ENCODE measurements at places on chromosomes 2 and 18.

DNA sequence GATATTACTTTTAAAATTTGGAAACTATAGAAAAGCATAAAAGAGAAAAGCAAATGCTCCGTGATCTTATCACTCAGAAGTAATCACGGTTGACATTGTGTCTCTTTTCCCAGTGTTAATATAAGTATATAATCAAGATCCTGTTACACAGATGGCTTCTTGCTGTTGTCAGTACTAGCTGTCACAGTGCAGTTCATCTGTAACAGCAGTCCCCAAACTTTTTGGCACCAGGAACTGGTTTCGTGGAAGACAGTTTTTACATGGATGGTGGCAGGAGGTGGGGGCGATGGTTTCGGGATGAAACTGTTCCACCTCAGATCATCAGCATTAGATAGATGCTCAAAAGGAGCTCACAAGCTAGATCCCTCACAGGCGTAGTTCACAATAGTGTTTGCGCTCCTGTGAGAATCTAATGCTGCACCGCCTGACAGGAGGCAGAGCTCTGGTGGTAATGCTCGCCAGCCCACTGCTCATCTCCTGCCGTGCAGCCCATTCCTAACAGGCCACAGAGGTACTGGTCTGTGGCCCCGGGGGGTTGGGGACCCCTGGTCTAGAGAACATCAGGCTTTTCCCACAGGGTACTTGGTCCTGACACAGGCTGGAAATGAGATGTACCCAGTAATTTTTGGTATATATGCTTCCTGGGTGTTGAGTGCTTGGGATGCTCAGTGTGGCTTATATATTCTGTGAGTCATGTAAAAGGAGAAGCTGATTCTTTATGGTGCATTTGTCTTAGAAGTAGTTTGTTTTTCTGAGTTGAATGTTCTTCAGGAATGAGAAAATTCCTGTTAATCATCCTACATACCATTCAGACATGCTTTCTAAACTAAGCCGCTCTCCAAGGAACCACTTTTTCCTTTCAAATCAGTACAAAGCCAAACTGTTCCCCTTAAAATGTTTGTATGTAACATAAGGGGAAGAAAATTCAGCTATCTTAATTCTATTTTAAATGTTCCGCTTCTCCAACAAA lies 121.8 kb downstream of the NCK2 start:
- no peak for DNase-seq

- no peak for DNase-seq
Observed at GRCh38 chr2:173806761-173807160, 158.4 kb downstream of the SP3 start.

GRCh38 chr2:239328351-239329191 lies 72.2 kb downstream of the HDAC4 start:
- peak; percentile 94 for DNase-seq

DNA sequence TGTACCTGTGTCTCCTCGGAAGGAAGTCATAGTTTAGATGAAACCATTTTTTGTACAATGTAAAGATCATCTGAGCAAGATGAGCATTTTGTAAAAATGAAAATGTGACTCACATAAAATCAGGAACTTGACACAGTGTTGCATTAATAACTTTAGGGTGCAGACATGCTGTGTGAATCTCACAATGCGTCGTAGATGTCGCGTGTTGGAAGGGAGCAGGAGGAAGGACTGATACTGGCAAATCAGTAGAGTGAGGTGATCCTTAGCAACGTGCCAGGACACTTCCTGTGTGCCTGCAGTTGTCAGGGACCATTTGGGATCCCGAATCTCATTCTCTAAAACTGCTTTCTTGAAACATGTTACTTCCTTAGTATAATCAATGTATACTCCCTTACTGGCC lies 103.1 kb downstream of the SH3BP4 start:
- DNase-seq: no peak

DNA sequence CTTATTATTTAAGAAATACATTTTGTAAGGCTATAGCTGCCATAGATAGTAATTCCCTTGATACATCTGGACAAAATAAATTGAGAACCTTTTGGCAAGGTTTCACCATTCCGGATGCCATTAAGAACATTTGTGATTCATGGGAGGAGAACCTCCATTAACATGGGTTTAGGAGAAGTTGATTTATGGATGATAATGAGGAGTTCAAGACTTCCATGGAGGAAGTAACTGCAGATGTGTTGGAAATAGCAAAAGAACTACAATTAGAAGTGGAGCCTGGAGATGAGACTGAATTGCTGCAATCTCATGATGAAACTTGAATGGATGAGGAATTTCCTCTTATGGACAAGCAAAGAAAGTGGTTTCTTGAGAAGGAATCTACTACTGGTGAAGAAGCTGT lies 17.3 kb downstream of the PHLPP1 start:
- no peak for DNase-seq

DNA sequence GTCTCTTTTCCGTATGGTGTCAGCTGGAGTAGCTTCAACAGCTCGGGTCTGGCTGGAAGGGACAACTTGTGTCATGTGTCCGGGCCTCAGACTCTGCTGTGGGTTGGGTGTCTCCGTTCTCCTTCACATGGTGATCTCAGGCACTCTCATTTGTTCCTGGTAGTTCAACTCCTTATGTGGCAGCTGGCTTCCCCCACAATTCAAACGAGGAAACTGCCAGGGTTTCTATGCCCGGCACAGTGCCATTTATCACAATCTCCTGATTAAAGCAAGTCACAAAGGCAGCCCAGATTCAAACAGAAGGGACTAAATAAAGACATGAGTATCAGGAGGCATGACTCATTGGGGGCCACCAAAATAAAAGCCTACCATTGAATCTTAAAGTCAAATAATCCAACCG lies 22.7 kb downstream of the MRO start:
- DNase-seq: no peak

GRCh38 chr18:55354795-55355194 lies 233.2 kb downstream of the TCF4 start:
- no peak for DNase-seq

GRCh38 chr2:217402761-217403383 lies 543.0 kb upstream of the TNP1 start:
- peak; percentile 86 for DNase-seq

DNA sequence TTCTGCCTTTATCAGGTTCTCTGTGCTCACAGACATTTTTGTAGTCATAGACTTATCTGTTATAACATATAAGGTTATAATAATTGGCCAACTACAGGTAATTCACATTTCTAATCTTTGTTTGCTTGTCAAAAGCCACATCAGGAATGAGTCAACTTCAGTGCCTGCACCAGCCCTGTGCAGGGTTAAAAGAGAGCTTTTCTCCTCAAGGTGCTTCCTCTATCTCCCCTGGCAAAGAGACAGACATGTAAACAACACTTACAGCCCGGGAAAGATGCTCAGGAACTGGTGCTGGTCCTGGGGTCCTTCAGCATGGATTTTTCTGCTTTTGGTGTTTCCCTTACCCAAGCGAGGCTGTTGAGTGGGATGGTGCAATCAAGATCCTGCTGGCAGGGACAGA lies 7.7 kb upstream of the EHD3 start:
- DNase-seq: no peak

GRCh38 chr2:60104514-60105505 lies 448.6 kb downstream of the BCL11A start:
- no peak for DNase-seq

DNA sequence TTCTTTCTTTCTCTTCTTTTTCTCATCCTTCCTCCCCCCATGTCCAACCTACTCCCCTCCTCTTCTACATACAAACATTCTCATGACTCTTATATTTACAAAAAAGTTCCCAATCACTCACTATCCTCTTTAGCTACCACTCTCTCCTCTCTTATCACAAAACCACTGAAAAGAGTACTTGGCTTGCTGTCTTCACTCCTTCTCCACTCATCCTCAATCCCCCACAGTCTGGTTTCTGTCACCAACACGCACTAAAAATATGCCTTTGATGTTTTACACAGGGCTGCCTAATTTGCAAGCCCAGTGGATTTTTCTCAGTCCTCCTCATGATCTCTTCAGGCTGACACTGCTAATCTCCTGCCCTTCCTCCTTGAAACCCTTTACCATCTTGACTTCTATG lies 159.5 kb downstream of the TNS1 start:
- DNase-seq: no peak

DNA sequence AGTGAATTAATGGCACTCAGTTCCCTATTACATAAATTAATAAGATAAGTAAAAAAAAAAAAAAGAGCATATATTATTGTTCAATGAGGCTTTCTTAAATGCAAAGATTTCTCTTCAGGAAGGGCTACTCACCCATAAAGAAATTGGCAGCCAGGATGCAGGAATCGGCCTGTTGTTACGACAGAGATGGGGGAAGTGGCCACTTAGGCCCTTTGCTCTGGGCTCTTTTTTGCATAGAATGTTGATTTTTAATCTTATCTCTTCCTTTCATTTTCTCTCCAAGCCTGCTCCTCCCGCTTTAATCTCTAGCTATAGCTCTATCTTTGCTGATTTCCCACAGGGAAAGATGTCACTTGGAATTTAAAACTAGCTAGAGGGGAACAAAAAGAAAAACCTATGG lies 391.8 kb upstream of the CRIM1 start:
- DNase-seq: no peak

DNA sequence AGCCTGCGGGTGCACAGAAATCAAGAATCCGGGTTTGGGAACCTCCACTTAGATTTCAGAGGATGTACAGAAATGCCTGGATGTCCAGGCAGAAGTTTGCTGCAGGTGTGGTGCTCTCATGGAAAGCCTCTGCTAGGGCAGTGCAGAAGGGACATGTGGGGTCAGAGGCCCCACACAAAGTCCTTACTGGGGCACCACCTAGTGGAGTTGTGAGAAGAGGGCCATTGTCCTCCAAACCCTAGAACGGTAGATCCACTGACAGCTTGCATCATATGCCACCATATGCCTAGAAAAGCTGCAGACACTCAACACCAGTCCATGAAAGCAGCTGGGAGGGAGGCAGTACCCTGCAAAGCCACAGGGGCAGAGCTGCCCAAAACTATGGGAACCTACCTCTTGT lies 833.0 kb downstream of the TMEM182 start:
- no peak for DNase-seq

- no peak for DNase-seq
Observed at GRCh38 chr2:206217743-206218142, 56.7 kb upstream of the ZDBF2 start.

DNA sequence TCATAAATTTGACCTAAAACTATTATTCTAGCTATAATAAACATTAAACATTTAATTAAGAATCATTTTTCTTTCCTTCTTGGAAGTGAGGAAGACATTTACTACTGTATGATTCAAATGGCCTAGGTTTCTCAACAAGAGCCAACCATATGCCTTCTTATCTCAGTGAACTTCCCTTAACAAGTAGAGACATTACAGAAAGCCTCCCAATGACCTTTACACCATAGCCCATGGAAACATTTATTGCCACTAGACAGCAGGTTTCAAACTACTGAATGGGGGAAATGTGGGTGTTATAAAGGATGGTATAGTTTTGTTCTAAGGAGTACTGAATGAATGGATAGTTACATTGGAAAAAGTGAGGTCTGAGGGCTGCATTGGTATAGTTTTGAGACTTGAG lies 349.4 kb upstream of the SPRED2 start:
- no peak for DNase-seq

- DNase-seq: no peak
Observed at GRCh38 chr18:30359521-30359920, 683.0 kb downstream of the DSC3 start.
